Kidney capillary endothelial cell (primary cell): ENCODE measurements at places on chromosomes 2 and 18.

DNA sequence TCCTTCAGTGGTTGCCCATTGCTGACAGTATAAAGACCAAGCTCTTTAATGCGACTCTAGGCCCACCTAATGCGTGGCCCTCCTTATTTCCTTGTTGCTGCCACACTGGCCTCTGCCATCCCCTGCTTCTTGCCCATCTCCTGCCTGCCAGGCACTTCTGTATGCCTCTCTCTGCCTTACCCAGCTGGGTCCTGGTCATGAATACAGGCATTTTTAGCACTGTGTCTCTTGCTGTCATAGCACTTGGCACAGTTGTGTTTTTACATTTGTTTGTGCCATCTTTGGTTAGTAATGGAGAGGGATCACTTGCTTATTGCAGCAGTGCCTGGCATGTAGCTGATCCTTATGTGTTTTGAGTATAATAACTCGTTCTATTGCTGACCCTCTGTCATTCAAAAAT is 38.7 kb downstream of the MAP4K4 start:
- DNase-seq: no peak

- no peak for DNase-seq
Measured at GRCh38 chr18:65035701-65036100, 715.1 kb upstream of the CDH7 start.

- DNase-seq: no peak
Measured at GRCh38 chr18:48785736-48786454, 164.9 kb downstream of the SMAD7 start.

DNA sequence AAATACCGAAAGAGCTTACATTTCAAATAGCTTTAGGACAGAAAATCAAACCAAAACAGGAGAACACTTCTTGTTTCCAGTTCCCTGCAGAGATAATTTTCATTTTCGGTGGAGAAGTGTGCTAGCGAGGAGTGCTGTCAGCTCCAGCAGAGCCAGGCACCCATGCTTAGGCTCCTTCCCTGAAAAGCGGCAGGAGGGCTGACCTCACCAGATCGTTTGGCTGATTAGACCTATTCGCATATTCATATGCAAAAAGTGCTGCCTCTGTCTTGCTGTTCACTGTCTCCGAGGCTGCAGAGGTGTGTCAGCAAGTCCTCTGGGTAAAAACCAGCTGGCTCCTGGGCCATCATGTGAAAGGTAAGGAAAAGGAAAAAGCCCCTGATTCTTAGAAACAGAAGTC is 225.8 kb upstream of the COPS8 start:
- DNase-seq: no peak

DNA sequence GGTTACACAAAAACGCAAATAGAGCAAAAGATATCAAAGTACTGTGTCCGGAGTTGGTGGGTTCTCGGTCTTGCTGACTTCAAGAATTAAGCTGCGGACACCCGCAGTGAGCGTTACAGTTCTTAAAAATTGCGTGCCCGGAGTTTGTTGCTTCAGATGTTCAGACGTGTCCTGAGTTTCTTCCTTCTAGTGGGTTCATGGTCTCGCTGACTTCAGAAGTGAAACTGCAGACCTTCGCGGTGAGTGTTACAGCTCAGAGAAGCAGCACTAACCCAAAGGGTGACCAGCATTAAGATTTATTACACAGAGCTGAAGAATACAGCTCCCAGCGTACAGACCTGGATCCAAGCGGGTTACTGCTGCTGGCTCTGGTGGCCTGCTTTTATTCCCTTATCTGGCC is 125.7 kb upstream of the TWIST2 start:
- no peak for DNase-seq

DNA sequence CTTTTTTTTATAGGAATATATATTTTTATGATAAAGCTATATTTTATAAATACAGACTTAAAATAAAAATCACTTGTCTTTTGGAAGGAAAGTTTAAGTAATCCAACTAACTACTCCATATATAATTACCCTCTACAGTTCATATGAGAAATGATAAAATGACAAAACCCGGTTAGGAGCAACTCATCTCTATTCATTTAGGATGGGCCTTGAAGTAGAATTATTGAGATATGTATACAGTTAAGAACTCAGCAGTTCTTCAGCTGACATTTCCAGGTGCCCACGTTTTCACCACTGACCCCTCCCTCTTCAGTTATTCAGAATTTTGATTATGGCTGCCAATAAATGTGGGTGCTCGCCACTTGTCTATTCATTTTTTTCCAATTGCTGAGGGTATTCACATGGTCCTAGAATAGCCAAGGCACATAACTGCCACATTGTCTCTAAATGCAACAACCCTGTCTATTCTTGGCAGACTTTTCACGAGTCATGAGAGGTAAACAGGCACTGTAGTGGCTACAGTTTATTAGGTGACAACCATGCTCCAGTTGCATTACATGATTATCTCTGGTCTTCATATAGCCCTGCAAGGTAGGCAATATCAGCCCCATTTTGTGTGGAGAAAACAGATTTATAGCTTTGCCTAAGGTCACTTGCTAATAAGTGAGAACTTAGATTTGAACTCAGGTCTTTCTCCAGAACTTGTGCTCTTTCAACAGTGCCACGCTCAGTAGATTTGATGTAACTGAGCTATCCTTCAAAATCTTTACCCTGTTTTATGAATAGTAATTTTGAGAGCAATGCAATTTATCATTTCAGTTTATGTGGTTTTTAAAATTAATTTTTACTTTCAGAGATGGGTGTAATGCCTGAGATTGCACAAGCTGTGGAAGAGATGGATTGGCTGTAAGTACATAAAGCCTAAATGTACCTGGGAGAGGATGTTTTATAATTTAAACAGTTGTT is 2.9 kb downstream of the DDX1 start:
- no peak for DNase-seq

GRCh38 chr18:8081872-8082553 is 514.9 kb downstream of the PTPRM start:
- DNase-seq: no peak

- no peak for DNase-seq
Measured at GRCh38 chr2:32485399-32485798, 128.6 kb downstream of the BIRC6 start.

DNA sequence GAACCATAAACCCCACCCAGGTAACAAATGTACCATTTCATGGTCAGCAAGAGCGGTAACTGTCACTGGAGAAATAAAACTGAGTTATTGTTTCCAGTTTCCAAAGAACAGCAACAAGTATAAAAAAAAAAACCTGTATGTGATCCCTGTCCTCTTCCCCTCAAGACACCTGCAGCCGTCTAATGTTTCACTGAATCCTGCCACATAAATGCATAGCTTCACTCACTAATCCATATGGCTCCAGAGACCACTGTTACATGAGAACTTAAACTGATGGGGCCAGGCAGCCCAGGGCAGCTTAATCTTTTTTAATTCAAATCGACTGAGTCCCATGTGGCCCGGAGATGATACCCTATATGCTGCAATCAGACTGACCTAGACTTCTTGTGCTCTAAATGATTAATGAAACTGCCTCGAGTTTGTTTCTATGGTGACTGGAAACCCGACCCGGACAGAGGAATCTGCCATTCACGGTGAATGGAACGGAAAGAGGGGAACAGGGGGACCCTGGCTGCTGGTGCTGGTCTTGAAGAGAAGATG is 60.9 kb upstream of the SIX2 start:
- no peak for DNase-seq

GRCh38 chr2:241836292-241836691 is 22.4 kb downstream of the PDCD1 start:
- no peak for DNase-seq

- no peak for DNase-seq
Measured at GRCh38 chr2:28280619-28281018, 112.0 kb upstream of the FOSL2 start.

DNA sequence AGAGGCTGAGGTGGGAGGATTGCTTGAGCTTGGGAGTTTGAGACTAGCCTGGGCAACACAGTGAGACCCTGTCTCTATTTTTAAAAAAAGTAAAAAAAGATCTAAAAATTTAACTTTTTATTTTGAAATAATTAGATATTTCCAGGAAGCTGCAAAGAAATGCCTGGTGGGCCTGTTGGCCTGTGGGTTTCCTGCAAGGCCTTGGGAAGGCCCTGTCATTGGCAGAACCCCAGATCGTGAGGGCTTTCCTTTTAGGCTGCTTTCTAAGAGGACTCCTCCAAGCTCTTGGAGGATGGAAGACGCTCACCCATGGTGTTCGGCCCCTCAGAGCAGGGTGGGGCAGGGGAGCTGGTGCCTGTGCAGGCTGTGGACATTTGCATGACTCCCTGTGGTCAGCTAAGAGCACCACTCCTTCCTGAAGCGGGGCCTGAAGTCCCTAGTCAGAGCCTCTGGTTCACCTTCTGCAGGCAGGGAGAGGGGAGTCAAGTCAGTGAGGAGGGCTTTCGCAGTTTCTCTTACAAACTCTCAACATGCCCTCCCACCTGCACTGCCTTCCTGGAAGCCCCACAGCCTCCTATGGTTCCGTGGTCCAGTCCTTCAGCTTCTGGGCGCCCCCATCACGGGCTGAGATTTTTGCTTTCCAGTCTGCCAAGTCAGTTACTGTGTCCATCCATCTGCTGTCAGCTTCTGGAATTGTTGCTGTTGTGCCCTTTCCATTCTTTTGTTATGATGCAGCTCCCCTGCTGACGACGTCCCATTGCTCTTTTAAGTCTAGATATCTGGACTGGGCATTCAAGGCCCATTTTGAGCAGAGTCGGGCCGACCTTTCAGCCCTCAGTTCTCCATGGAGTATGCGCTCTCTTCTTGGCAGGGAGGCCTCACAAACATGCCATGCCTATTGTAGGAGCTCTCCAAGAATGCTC is 6.6 kb downstream of the PROC start:
- no peak for DNase-seq

GRCh38 chr2:242046206-242046826 is 176.8 kb downstream of the RTP5 start:
- no peak for DNase-seq

DNA sequence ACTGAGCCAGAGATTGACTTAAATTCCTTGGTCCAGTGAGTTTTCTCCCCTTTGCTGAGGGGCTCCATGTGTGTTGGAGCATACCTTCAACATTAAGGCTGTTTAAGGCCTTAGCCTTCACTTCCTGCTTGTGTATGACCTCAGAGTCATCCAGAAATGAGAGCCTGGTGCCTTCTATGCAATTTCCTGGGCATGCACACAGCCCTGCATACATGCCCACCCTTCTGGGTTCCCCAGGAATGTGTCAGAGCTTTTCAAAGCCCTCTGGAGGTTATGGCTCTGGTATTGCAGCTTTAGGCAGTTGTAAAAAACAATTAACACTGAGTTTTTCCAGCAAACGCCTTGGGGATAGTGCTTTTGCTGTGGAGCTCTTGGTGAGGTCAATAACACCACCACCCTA is 16.7 kb downstream of the IL1R1 start:
- peak; percentile 23 for DNase-seq

GRCh38 chr2:19362094-19362754 is 3.8 kb upstream of the OSR1 start:
- DNase-seq: no peak

- DNase-seq: no peak
Measured at GRCh38 chr18:11251229-11251890, 102.0 kb upstream of the PIEZO2 start.

GRCh38 chr2:225411452-225411851 is 11.9 kb downstream of the NYAP2 start:
- no peak for DNase-seq

- DNase-seq: peak; percentile 11
Measured at GRCh38 chr18:54558609-54559585, 32.1 kb upstream of the DYNAP start.

DNA sequence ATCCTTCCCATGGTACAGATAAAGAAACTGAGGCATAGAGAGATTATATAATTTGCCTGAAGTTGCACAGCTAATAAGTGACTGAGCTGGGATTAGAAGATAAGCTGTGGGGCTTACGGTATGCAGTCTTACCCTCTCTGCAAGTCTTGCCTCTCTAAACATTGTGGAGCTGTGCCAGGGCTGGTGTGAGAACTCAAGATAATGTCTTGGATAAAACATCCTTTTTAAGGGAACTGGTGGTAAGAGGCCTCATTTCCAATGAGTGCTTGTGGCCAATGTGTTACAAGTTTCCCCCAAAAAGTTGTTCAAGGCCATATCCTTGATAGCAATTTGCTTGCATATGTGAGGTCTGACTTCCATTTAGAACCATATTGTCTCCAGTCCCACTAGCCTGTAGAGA is 84.3 kb upstream of the ETAA1 start:
- DNase-seq: no peak

- DNase-seq: no peak
Measured at GRCh38 chr18:8008033-8008432, 440.9 kb downstream of the PTPRM start.

- DNase-seq: no peak
Measured at GRCh38 chr2:239518286-239519088, 117.7 kb upstream of the HDAC4 start.

DNA sequence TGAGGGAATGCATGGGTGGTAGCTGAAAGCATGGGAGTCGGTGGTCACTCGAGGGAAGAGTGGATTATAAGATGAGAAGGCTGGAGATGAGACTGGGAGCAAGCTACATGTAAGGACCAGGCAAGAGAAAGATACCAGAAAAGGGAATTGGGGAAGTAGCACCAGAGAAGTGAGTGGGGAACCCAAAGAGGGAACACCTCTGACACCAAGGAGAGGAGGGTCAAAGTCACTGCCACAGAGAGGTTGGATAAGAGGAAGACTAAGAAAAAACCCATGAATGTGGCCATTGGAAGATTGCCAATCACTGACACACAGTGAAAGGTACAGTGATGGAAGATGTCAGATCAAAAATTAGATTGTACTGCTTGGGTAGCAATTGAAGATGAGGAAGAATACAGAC is 473.9 kb downstream of the BCL11A start:
- no peak for DNase-seq

GRCh38 chr2:145302886-145303285 is 783.0 kb upstream of the ZEB2 start:
- no peak for DNase-seq

- no peak for DNase-seq
Measured at GRCh38 chr2:101464841-101465240, 10.1 kb downstream of the RFX8 start.

DNA sequence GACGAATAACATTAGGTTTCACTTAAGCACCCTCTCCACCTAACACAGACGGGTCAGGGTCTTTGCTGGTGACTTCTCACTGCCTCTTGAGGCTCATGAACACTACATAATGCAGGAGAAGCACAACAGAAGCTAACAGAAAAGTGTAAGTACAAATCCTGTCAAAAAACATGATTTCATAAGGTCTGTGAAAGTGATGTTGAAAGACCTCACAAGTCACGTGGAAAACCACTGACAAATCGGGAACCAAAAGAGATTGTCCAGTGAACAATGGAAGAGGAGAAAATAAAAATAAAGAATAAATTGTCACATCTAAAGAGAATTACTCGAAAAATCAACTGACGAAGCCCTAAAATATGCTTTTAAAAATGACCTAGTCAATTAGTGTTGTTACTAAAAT is 14.0 kb downstream of the PSD4 start:
- no peak for DNase-seq

DNA sequence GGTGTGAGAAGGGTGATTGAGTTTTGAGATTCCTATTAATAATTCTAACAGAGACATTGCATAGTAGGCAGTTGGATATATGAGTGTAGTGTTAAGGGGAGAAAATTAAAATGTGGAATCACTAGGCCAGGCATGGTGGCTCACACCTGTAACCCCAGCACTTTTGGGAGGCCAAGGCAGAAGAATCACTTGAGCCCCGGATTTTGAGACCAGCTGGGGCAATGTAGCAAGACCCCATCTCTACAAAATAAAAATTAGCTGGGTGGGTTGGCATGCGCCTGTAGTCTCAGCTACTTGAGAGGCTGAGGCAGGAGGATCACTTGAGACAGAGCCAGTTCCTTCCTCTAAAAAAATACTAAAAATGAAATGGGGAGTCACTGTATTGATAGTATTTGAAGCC is 150.6 kb downstream of the MCFD2 start:
- DNase-seq: no peak

- DNase-seq: no peak
Measured at GRCh38 chr2:86143926-86144685, 38.1 kb downstream of the PTCD3 start.
